Osteocyte (in vitro differentiated cells): ENCODE measurements at places on chromosomes 11 and 22. TPM values are rescaled to one million over a fixed set of nuclear protein-coding genes. Genes with fewer than 3 reads are reported as not detected.

Gene TRPM5
- total RNA-seq: not detected in 2 replicates

Gene CARD18
- total RNA-seq: not detected in 2 replicates

Gene OR4C3
- total RNA-seq: not detected in 2 replicates

DNA sequence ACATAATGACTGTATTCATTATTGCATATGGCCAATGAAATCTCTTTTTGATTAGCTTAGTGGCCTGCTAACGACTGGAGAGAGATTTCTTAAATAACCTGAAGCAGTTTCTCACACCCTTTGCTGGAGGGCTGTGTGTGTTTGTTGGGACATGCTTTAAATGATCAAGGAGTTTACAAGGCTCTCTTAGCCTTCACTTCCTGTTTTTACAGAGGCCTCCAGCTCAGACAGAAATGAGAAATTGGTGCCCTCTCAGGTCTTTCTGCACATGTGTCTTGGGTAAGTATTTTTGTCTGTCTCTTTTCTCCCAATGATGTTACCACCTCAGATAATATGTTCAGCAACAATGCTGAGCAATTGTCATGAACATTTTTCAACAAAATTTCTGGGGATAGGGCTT, 884.4 kb upstream of the CNTN5 start:
- no peak for DNase-seq

- DNase-seq: no peak
Measured at GRCh38 chr22:27850000-27850521, 48.5 kb upstream of the MN1 start.

GRCh38 chr11:1989953-1990352, 7.7 kb downstream of the H19 start:
- DNase-seq: no peak

GRCh38 chr11:85845124-85845631, 10.0 kb upstream of the CCDC83 start:
- no peak for DNase-seq

- no peak for DNase-seq
Measured at GRCh38 chr11:121723246-121723741, 270.5 kb upstream of the SORL1-AS1 start.

DNA sequence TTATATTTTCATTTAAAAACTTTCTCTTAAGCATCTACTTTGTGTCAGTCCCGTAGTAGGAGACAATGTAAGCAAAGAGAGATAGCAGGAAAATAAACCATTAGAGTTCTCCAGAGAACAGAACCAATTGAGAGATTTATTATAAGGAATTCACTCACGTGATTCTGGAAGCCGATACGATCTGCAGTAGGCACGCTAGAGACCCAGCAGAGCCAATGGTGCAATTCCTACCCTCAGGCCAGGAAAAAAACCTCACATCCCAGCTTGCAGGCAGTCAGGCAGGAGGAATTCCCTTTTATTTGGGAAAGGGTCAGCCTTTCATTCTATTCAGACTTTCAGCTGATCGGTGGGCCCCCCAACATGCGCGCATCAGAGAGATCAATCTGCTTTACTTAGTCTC, 7.3 kb upstream of the PLEKHA7 start:
- no peak for DNase-seq

DNA sequence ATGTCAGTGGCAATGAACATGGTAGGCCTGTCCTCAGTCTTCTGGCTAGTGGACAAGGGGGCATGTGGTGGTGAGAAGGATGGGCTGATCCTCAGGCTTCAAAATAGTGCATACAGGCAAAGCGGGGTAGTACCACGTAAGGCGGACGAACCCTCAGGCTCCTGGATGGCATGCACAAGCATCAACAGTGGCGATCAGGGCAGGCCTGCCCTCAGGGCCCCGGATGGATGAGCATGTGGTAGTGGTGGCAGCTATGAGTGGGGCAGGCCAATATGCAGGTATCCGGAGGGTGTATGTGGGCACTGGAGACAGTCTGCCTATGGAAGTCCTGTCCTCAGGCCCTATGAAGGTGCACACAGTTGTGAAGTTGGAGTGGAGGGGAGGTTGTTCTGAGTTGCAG, 163.8 kb downstream of the GUCY1A2 start:
- DNase-seq: no peak

GRCh38 chr22:38148245-38148644, 33.4 kb downstream of the PLA2G6 start:
- no peak for DNase-seq
